Pancreas (tissue), 10 donors: ENCODE measurements at places on chromosomes 4 and X.

- H3K4me1 ChIP-seq, result peaks cover 11% of the 10 kb centered on the region
- H3K27me3 ChIP-seq, result no peaks in the 10 kb centered on the region
- H3K27ac ChIP-seq, result no peak overlapping the region
Observed at GRCh38 chr4:145069361-145069760, 28.6 kb downstream of the ANAPC10 start.

GRCh38 chr4:86152454-86152853, 207.4 kb downstream of the MAPK10 start:
- H3K4me1 ChIP-seq, result no peaks in the 10 kb centered on the region
- no peaks in the 10 kb centered on the region for H3K27me3 ChIP-seq
- no peaks in the 10 kb centered on the region for H3K36me3 ChIP-seq
- no peak overlapping the region for H3K27ac ChIP-seq

- H3K27me3 ChIP-seq, result no peaks in the 10 kb centered on the region
- no peaks in the 10 kb centered on the region for H3K36me3 ChIP-seq
- peaks cover 16% of the 10 kb centered on the region for H3K4me1 ChIP-seq
Observed at GRCh38 chr4:128286474-128287058, 1.0 kb downstream of the PGRMC2 start.

GRCh38 chrX:19866626-19867410, 20.6 kb downstream of the SH3KBP1 start:
- no peak overlapping the region for H3K4me3 ChIP-seq
- no peak for DNase-seq
- no peaks in the 10 kb centered on the region for H3K36me3 ChIP-seq
- H3K4me1 ChIP-seq, result no peaks in the 10 kb centered on the region
- no peaks in the 10 kb centered on the region for H3K27me3 ChIP-seq

DNA sequence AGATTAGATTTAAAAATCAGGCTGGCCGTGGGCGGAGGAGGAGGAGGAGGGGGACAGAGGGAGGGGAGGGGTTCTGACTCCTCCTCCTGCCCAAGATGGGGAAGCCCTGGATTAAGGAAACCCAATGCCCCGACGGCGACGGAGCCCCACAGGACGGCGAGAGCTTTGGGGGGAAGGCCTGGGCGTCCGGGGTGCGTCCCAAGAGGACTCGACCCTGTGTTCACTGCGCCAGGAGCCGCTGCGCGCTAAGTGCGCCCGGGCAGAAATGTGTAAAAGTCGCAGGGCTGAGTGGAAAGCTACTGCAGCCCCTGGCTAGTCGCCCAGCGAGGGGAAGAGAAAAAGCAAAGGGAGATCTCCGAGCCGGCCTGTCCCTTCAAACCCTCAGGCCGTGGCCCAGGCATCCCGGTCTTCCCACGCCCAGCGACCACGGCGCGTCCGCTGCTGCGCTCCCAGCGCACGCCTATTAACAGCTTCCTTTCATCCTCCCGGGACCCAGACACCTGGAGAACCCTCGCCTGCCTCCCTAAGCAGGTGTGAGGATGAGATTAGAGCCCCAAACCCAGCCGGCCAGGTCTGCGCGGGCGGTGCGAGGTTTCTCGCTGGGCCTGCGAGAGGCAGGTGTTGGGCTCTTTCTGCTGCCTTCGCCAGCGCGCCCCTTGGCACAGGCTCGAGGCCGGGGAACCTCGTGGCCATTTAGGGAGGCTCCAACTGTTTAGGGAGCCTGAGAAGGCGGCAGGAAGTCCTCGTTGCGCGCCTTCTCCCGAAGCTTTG, 1.4 kb upstream of the RPS6KA3 start:
- no peaks in the 10 kb centered on the region for H3K36me3 ChIP-seq
- peak; percentile 43 for DNase-seq
- H3K27ac ChIP-seq, result no peak overlapping the region
- peak overlapping the region; percentile 59 for H3K4me3 ChIP-seq
- H3K27me3 ChIP-seq, result no peaks in the 10 kb centered on the region

DNA sequence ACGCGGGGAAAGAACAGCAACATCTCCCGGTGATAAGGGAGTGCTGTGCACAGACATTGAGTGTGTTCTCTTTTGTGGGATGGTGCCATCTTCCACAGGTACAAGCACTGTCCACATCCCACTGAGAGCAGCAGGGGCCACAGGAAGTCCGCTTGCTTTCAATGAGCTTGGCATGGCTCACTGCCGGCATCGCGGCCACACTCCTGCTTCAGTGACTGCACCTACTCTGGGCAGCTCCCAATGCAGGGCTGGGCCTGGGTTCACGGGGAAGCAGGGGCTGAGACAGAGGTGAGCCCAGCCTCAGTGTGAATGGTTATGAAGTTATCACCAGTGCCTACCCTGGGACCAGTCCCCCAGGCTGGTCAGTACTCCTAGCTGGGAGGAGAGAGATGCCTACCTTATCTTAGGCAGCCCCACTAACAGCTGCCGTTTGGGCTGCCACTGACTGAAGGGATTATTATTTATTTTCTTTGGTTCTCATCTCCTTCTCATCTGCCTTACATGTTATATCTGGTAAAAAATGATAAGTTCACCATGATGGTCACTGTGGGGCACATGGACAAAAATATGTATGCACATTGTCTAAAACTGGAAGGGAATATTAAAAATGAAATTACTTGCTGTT, 99.2 kb downstream of the MGST2 start:
- H3K36me3 ChIP-seq, result no peaks in the 10 kb centered on the region
- DNase-seq, result no peak
- no peak overlapping the region for H3K27ac ChIP-seq
- H3K4me1 ChIP-seq, result no peaks in the 10 kb centered on the region
- H3K4me3 ChIP-seq, result no peak overlapping the region
- no peaks in the 10 kb centered on the region for H3K27me3 ChIP-seq

DNA sequence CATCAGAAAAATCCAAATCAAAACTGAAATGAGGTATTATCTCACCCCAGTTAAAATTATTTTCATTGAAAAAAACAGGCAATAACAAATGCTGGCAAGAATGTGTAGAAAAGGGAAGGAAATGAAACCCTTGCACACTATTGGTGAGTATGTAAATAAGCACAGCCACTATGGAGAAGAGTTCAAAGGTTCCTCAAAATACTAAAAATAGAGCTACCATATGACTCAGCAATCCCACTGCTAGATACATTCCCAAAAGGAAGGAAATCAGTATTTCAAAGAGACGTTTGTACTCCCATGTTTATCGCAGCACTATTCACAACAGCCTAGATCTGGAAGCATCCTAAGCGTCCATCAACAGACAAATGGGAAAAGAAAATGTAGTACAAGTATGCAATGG, 932.4 kb downstream of the PCDH18 start:
- H3K4me3 ChIP-seq, result no peak overlapping the region
- no peaks in the 10 kb centered on the region for H3K36me3 ChIP-seq
- DNase-seq, result no peak
- H3K27ac ChIP-seq, result no peak overlapping the region
- H3K4me1 ChIP-seq, result no peaks in the 10 kb centered on the region

GRCh38 chr4:89741768-89742167, 95.2 kb downstream of the SNCA start:
- DNase-seq, result no peak
- H3K36me3 ChIP-seq, result no peaks in the 10 kb centered on the region
- no peaks in the 10 kb centered on the region for H3K4me1 ChIP-seq
- no peak overlapping the region for H3K4me3 ChIP-seq
- no peaks in the 10 kb centered on the region for H3K27me3 ChIP-seq
- H3K27ac ChIP-seq, result no peak overlapping the region

DNA sequence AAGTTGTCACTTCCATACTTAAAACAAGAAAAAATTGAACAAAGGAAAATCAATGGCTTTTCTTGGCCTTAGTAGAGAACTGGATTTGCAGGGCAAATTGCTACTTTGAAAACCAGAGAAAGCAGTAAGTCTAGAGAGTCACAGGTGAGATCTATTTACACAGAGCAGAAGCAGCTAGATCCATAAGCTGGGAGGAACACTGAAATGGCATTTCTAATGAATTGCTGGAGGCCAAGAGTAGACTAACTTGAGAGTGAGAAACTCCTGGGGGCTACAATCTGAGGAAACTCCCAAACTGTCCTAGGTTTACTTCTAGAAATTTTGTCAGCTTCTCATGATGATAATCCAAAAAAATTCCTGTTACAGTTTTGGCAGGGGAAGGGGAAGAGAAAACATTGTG, 133.3 kb downstream of the SPCS3 start:
- no peaks in the 10 kb centered on the region for H3K27me3 ChIP-seq
- no peak overlapping the region for H3K27ac ChIP-seq
- no peaks in the 10 kb centered on the region for H3K4me1 ChIP-seq
- no peak overlapping the region for H3K4me3 ChIP-seq

DNA sequence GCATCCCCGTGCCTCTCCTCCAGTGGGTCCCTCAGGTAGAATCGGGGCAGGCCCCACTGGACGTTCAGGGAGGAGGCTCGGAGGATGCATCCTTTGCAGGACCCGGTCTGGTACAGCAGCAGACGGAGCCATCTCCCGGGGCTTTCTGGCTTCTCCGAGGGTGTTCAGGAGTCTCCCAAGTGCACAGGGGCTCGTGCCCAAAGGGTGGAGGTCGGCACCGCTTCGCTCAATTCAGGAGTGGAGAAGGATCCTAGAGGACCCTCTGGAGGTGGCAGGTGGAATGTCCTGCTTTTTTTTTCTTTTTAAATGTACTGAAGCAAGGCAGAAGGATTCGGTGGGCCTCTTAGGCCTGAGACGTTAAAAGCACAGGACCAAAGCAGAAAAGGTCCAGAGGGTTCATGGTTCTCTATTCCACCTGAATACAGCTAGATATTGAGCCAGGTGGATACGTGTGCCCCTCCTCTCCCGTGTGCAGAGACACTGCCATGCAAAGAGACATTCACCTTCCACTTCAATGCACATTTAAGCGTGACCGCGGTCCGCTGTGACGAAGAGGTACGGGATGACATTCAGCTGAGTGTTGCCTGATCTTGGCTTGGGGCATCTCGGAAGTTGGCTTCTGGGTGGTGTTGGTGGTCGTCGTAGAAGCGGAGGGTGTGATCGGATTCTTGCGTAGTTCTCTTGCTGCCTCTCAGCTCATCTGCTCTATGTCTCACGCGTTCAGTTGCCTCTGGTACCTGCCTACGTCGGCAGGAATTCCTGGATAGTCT, 281.2 kb upstream of the AGTR2 start:
- no peaks in the 10 kb centered on the region for H3K36me3 ChIP-seq
- H3K4me1 ChIP-seq, result peaks cover 7% of the 10 kb centered on the region
- H3K27ac ChIP-seq, result no peak overlapping the region
- H3K27me3 ChIP-seq, result no peaks in the 10 kb centered on the region
- H3K4me3 ChIP-seq, result no peak overlapping the region

- DNase-seq, result no peak
- H3K27ac ChIP-seq, result no peak overlapping the region
- no peaks in the 10 kb centered on the region for H3K36me3 ChIP-seq
Observed at GRCh38 chrX:71320126-71320525, 18.6 kb downstream of the ITGB1BP2 start.

GRCh38 chr4:102819588-102820365, 7.6 kb downstream of the UBE2D3 start:
- H3K4me3 ChIP-seq, result no peak overlapping the region
- H3K27ac ChIP-seq, result no peak overlapping the region
- no peak for DNase-seq
- H3K36me3 ChIP-seq, result no peaks in the 10 kb centered on the region
- no peaks in the 10 kb centered on the region for H3K27me3 ChIP-seq

GRCh38 chrX:139203651-139204570, 326.6 kb upstream of the F9 start:
- no peak overlapping the region for H3K27ac ChIP-seq
- no peak for DNase-seq
- peak overlapping the region; percentile 51 for H3K4me3 ChIP-seq
- no peaks in the 10 kb centered on the region for H3K4me1 ChIP-seq
- peaks cover 6% of the 10 kb centered on the region for H3K27me3 ChIP-seq

- no peaks in the 10 kb centered on the region for H3K27me3 ChIP-seq
- no peak overlapping the region for H3K27ac ChIP-seq
- no peaks in the 10 kb centered on the region for H3K36me3 ChIP-seq
- no peak for DNase-seq
- H3K4me1 ChIP-seq, result no peaks in the 10 kb centered on the region
Observed at GRCh38 chr4:158644760-158645159, 26.9 kb downstream of the C4orf46 start.

GRCh38 chr4:126533146-126533805, 1099.5 kb upstream of the INTU start:
- H3K4me1 ChIP-seq, result no peaks in the 10 kb centered on the region
- H3K27me3 ChIP-seq, result no peaks in the 10 kb centered on the region
- H3K4me3 ChIP-seq, result no peak overlapping the region
- no peak for DNase-seq
- no peaks in the 10 kb centered on the region for H3K36me3 ChIP-seq

DNA sequence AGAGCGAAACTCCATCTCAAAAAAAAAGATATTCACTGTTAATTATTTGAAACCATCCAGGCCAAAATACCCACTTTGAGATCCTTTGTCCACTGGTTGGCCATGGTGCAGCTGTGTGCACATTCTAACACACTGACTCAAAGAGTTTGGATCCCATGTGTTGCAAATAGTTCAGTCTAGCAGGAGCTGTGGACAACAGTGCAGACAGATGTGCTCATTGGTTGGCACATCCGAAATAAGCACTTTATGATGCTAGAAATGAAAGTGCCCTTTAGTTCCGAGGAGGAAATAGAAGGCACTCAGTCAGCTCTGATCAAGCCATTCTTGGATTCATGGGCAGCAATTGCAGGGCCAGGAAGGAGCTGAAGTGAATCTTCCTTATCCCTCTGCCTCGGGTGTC, 63.0 kb upstream of the TMEM150C start:
- DNase-seq, result no peak
- H3K4me3 ChIP-seq, result no peak overlapping the region
- H3K27me3 ChIP-seq, result no peaks in the 10 kb centered on the region
- H3K4me1 ChIP-seq, result no peaks in the 10 kb centered on the region
- no peaks in the 10 kb centered on the region for H3K36me3 ChIP-seq

GRCh38 chrX:24231641-24232179, 82.2 kb downstream of the SUPT20HL2 start:
- H3K36me3 ChIP-seq, result no peaks in the 10 kb centered on the region
- no peaks in the 10 kb centered on the region for H3K27me3 ChIP-seq
- no peak overlapping the region for H3K27ac ChIP-seq
- DNase-seq, result no peak
- H3K4me1 ChIP-seq, result no peaks in the 10 kb centered on the region
- H3K4me3 ChIP-seq, result no peak overlapping the region

DNA sequence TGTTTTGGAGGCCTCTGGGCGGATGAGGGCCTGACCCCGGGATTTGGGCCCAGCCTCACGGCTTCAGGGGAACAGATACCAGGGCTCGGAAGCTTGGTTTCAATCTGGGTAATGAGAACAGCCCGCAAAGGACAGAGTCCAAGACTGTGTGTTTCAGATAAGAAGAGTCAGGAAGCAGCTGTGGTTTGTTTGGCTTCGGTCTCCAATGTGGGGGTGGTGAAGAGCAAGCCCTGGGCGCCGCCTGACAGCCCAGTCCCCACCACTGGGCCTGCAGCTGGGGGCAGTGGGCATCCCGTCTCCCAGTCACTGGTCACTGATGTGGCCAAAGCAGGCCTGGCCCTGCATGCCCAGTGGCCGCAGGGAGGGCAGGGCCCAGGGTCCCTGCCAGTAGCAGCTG, 9.1 kb downstream of the WFS1 start:
- no peak overlapping the region for H3K27ac ChIP-seq
- H3K4me3 ChIP-seq, result no peak overlapping the region
- peaks cover 11% of the 10 kb centered on the region for H3K36me3 ChIP-seq
- H3K4me1 ChIP-seq, result peaks cover 9% of the 10 kb centered on the region
- peak; percentile 65 for DNase-seq

- H3K4me3 ChIP-seq, result no peak overlapping the region
- no peak overlapping the region for H3K27ac ChIP-seq
- no peaks in the 10 kb centered on the region for H3K36me3 ChIP-seq
- DNase-seq, result no peak
Observed at GRCh38 chrX:33465137-33465536, 253.8 kb upstream of the DMD start.

- H3K36me3 ChIP-seq, result no peaks in the 10 kb centered on the region
- H3K27ac ChIP-seq, result no peak overlapping the region
- H3K4me1 ChIP-seq, result peaks cover 6% of the 10 kb centered on the region
- no peak overlapping the region for H3K4me3 ChIP-seq
Observed at GRCh38 chrX:17007134-17007768, 60.8 kb downstream of the REPS2 start.
